Cardiac ventricle fibroblast (primary cell): ENCODE measurements at places on chromosomes 13 and 19. TPM values are rescaled to one million over a fixed set of nuclear protein-coding genes. Genes with fewer than 3 reads are reported as not detected.

Gene MISP3
- 1.4 and 1.8 TPM in 2 replicates for total RNA-seq

Gene TEX29
- not detected in 2 replicates for total RNA-seq

Gene GPR12
- total RNA-seq, result not detected in 2 replicates

Gene C13orf42
- total RNA-seq, result not detected in 2 replicates

Gene FAM124A
- total RNA-seq, result 1.0 and 1.7 TPM in 2 replicates

Gene HIPK4
- total RNA-seq, result not detected in 2 replicates

Gene WDR62
- 0.24 and 0.69 TPM in 2 replicates for total RNA-seq

Gene MEDAG
- total RNA-seq, result 78.1 and 87.4 TPM in 2 replicates

Gene DACT3
- 7.3 and 8.4 TPM in 2 replicates for total RNA-seq

Gene UBE2L5
- total RNA-seq, result not detected in 2 replicates

Gene C19orf33
- total RNA-seq, result not detected in 2 replicates

Gene SELENOV
- not detected in 2 replicates for total RNA-seq

Gene RAB8A
- 39.0 and 39.7 TPM in 2 replicates for total RNA-seq

Gene PRKCG
- not detected in 2 replicates for total RNA-seq

Gene ZNF578
- 3.2 and 4.7 TPM in 2 replicates for total RNA-seq

Gene CEACAM7
- not detected in 2 replicates for total RNA-seq

Gene ZNF471
- total RNA-seq, result 6.0 and 10.0 TPM in 2 replicates
